GM23338 (cell line): ENCODE measurements at places on chromosomes 16 and 17. TPM values are rescaled to one million over a fixed set of nuclear protein-coding genes. Genes with fewer than 3 reads are reported as not detected.

GRCh38 chr17:1867307-1867706 lies 37.5 kb downstream of the RPA1 start:
- no peak for DNase-seq

Gene ZKSCAN2
- 7.4 and 8.8 TPM in 2 replicates for total RNA-seq

GRCh38 chr17:31136319-31136718 lies 41.5 kb downstream of the NF1 start:
- no peak for DNase-seq

Gene KIF19
- 0.27 and 0.35 TPM in 2 replicates for total RNA-seq

GRCh38 chr17:61299517-61300513 lies 99.8 kb upstream of the TBX2 start:
- DNase-seq, result no peak

- peak; percentile 89 for DNase-seq
Observed at GRCh38 chr16:87608400-87608985, 6.2 kb downstream of the JPH3 start.
